Stimulated activated CD4-positive, alpha-beta T cell treated with anti-CD3 and anti-CD28 coated beads, Interleukin-1b, Interleukin-23, amount 100 ng/mL, for 4 hours (primary cell): ENCODE measurements at places on chromosomes 2 and 18.

DNA sequence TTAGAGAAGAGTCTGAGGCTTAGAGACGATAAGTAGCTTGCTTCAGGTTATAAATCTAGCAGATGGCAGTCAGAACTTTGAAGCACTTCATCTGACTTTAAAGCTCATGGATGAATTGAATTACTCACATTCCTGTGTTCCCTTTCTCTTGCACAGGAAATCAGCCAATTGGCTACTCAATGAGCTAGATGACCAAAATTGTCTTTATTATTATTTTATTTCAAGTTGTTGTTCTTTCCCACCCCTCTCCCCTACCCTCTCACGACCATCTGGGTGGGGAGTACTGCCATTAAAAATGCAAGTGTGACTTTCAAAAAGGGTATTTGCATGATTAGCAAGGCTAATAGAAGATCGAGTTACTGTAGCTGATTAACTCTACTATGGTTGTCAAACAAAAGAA, 491.1 kb downstream of the NR4A2 start:
- DNase-seq, result no peak

GRCh38 chr2:199259671-199260070, 198.1 kb downstream of the SATB2 start:
- DNase-seq, result no peak

GRCh38 chr2:106343274-106343673, 124.9 kb downstream of the RGPD3 start:
- no peak for DNase-seq

DNA sequence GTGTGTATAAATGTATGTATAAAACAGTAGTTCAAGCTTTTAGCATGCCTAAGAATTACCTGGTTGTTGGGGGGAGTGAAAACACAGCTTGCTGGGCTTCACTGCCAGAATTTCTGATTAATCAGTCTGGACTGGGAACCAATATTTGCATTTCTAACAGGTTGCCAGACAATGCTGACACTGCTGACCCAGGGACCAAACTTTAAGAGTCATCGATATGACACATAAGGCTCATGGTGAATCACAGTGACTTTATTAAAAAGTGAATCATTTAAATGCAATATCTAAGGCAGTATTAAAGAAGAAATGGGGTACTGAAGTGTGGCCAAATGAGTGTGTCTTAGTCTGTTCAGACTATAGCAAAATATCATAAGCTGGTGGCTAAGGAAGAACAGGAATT, 195.9 kb upstream of the DTNA start:
- no peak for DNase-seq

DNA sequence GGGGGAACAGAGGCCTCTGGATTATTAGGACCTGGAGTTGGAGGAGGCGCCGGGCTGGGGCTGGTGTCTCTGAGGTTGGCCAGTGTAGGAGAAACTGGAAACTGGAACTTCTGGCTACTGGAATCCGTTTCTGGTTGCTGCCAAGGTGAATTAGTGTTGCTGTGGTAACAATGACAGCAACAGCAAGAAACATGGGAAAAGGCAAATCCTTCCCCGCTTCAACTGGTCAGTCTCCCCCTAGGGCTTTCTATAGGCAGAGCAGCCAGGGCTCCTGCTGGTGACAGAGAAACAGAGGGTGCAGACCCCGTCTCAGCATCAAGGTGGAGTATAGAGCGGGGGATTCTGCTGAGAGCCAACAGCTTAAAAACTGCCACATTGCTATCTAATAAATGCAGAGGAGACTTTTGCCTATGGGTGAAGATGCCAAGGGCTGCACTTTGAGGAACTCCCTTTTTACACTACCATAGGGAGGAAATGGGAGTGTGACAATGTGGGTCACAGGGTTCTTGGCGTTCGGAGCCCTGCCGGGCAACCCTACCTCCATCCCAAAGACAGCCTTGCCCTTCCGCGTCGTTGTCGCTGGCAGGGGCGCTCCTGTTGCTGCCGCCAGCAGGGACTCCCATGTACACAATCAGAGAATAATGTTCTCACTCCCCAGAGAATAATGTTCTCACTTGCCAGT, 81.4 kb upstream of the CABLES1 start:
- DNase-seq, result no peak

- DNase-seq, result no peak
Observed at GRCh38 chr2:37365669-37366068, 21.2 kb downstream of the QPCT start.

- no peak for DNase-seq
Observed at GRCh38 chr2:69683170-69683971, 39.8 kb upstream of the AAK1 start.

- no peak for DNase-seq
Observed at GRCh38 chr2:203594541-203594940, 59.4 kb upstream of the RAPH1 start.

DNA sequence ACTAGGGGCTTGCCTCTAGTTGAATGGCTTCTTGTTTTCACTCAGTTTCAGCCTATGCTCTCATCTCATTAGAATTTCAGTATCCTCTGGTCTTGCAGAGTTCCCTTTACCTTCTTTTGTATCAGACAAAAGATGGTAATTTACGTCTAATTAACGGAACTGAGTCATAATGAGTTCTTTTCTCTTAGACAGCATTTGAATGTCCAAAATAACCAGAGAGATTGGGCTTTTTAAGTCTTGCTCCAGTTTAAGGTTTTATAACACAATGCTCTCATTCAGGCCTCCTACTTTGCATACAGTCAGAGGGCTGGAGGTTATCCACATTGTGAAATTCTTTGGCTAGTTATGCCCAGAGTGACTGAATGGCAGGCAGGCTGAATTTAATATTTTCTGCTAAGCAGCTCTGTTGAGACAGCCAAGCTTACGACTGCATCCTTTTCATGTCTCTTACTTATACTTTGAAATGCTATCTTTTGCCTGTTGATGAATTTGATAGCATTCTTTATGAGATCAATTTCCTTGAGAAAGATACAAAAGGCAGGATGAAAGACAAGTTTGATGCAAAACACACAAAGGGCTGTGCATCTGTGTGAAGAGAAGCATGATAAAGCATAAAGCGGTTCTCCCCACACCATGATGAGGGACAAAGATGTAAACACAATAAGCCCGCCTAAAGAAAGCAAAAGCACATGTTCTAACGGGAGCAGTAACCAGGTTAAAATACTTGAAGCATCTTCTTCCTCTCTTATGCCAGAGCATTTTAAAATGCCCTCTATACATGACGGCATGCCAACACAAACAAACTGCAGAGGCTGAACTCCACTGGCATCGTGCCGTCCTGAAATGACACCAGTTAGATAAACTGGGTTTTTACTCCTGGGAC, 90.0 kb downstream of the CDH2 start:
- no peak for DNase-seq

DNA sequence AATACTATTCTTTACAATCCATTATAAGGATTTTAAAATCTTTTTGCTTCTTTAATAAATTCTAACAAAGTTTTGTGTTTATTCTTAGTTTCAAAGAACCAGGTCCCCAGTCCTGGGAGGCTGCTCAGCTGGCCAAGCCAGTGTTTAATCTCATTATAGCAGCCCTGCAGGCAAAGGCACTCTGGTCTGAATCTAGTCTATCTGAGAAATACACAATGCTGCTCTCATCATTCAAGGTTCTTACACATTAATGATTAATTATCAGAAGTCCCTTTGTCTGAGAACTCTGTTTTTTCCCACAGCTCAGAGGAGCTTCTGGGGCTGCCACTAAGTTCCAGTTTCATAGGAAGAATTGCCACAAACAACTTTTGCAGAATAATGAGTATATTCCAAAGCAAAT, 27.7 kb downstream of the KCTD18 start:
- no peak for DNase-seq

DNA sequence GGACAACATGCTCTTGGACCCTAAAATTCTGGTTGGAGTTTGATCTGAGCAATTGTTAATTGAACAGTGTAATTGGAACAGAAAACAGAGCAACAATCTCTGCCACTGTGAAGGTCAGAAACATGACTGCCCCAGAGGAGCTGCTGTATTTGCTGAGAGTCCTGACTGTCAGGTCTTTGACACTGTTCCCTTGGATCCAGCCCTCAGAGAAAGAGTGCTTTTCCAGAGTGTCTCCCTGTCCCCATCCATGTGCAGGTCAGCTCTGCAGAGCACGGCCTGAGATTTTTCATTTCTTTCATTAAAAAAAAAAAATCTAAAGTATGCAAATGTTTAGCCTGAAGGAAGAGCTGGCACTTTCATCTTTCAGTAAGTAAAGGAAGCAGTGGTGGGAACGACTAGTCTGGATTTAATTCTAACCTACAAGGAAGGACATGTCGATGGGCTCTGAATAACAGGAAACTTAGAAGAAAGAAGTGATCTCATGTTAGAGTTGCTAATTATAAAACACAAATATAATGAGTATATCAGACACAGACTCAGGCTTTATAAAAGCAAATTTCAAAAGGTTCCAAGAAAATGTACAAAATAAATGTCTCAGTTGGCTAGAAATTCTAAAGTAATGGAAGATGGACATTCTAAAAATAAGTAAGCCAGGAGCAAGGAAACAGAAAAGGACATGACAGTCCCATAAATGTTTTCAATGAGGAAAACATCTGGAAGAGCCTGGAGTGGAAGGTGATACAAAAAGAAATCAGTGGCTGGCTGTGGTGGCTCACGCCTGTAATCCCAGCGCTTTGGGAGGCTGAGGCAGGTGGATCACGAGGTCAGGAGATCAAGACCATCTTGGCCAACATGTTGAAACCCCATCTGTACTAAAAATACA, 876.5 kb downstream of the EPHA4 start:
- DNase-seq, result no peak

DNA sequence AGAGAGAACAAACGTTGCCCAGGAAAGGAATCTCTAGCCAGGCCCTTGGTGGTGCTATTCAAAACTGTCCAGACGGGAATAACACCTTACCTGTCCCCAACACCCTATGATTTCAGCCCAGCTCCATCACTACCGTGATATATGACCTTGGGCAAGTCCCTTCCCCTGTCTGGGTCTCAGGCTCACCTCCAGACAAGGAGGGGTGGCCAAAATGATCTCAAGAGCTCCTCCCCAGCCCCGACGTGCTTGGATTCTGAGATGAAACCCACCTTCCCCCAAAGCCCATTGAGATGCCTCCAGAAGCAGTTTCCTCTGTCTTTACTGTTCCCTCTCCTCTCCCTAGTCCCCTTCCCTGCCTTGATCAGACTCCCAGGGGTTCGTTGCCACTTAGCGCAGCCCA, 1.5 kb downstream of the KCNK3 start:
- DNase-seq, result no peak

- no peak for DNase-seq
Observed at GRCh38 chr2:116696223-116696622, 1118.3 kb upstream of the DDX18 start.

- DNase-seq, result no peak
Observed at GRCh38 chr18:33812186-33812585, 234.2 kb downstream of the ASXL3 start.

DNA sequence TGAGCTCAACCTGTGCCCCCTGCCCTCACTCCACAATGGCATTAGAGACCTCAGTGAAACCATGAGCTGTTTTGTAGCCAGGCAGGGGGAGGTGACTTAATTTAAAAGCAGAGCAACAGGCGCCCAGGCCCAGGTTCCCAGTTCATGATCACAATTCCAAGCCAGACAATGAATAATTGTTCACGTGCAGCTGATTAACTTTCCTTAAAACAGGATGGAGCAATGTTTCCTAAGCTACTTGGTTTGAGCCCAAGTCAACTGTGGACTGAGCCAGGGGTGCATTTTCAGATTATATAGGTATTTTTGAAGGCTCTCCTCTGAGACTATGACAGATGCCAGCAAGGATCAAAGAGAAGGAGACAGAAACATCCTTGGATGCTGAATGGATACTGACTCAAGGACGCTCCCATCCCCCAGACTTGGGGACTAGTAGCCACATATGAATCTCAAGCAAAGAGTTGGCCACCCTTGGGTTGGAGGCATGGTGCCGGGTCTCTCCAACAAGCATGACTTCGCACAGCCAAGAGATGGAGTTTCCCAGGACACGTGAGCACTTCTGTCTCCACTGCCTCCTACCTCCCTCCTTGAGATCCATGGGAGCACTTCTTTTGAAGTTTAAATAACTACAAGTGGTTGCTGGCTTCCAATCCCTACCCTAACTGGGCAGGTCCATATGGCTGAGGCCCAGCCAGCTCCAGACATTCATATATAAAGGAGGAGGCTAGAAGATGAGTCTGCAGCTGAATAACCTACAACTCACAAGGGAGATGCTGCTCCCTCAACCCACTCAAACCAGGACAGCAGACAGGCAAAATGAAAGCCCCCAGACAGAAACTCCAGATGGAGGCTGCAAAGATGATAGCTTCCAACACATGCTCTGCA, 12.7 kb downstream of the SMAD7 start:
- no peak for DNase-seq

DNA sequence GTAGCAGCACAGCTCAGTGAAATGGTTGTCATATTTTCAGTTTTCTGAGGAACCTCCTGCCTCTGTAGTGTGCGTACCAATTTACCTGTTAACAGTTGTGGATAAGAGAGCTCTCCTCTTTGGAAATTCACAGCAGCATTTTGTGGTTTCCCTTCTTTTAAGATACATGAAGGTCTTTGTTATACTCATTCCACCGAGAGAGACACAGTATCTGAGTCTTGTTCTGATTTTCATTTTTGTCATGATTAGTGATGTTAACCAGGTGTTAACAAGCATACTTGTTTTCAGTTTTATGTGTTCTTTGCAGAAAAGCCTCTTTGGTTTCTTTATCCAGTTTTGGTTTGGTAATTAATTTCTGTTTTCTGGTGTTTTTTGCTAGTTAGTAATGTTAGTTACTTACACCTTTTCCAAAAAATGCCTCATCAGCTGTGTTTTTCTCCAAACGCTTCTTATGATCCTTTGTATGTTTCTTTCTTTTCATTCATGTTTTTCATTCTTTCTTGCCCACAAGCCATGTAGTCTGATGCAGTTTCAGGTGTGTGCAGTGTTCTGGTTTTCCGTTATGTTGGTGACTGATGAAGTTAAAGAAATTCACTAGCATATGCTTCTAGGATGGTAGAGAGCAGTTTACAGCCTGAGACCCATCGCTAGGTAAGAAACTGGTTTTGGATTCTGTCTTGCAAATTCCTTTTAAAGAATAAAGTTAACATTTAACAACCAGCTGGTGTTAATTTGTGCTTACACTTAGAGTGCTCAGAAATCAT, 30.1 kb downstream of the CCDC74A start:
- no peak for DNase-seq

- DNase-seq, result no peak
Observed at GRCh38 chr18:2395427-2396161, 175.7 kb downstream of the METTL4 start.
